ENCODE measurements at places on chromosomes 3 and 15.

DNA sequence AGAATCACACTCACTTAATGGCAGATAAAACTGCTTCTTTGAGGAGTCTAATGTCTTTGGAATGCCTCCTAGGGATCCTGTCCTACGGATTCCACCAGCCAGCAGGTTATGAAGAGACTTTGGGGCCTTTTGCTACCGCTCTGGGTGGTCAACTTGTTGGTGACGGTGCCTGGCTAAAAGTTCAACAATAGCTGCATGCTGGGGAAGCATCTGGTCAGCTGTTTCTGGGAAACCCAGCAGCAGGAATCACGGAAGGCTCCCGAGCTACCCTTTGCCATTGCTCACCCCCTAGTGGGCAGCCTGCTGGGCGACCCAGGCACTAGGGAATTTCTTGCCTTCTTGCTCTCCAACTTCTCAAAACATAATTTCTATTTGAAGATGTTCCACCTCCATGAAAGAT is 263.3 kb downstream of the NEK10 start:
- no peak for DNase-seq

DNA sequence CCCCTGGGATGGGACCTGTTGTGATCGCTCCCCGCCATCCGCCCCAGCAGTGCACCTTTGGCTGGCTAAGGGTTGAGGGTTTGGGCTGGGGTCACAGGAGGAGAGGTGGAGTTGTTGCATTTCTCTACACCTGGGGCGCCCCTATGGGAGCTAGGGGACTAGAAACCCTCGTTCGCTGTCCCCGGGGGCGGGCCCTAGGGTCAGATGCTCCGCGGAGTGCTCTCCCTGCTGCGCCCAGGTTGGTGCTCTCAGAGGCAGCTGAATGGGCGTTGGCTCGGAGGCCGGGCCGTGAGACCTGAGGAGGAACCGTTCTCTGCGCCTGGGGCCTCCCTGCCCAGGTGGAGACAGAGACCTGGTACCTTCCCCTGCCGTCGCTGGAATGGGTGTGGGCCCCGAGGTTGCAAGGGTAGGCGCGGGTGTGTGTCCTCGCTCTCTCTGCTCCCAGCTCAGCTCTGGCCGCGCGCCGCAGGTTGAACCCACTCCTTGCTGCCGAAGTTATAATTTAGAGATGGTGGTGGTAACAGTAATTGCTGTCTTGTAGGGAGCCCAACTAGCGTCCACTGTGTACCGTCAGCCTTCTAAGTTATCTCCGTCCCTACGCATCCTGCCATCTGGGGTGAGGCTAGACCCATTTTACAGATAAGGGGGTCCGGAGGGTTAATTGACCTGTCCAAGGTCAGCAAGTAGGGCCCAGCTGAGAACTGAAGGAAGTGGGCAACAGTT is 965 bp downstream of the FLNB start:
- no peak for DNase-seq

- no peak for DNase-seq
These were observed 26.9 kb downstream of the LOXL1 start for GRCh38 chr15:73952913-73953750.

- no peak for DNase-seq
These were observed 187.9 kb upstream of the LPP start for GRCh38 chr3:187966096-187966495.

DNA sequence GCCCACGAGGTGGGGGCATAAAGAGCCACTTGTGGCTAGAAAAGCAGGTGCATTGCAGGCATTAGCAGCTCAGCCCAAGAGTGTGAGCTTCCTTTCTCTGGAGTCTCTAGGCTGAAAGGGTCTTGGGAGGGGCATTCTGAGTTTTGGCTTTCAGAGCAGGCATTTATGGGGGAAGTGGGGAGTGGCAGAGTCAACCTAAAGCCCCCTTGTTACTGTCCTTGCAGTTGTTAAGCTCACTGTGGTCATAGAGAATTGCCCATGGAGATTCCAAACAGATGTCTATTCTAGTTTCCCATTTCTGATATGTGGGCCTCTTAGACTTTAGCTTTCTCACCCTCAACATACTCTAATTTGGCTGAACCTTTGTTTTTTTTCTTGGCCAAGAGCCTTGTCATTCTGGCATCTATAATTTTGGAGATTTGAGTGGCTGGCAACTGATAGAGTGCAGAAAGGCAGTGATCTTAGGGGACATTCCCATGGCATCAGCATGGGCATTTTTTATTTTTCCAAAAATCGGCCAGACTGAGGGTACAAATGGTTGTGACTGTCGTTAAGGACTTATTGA is 217.9 kb downstream of the THSD4 start:
- DNase-seq, result no peak

- DNase-seq, result no peak
These were observed 5.4 kb downstream of the PFN2 start for GRCh38 chr3:149965278-149965677.

DNA sequence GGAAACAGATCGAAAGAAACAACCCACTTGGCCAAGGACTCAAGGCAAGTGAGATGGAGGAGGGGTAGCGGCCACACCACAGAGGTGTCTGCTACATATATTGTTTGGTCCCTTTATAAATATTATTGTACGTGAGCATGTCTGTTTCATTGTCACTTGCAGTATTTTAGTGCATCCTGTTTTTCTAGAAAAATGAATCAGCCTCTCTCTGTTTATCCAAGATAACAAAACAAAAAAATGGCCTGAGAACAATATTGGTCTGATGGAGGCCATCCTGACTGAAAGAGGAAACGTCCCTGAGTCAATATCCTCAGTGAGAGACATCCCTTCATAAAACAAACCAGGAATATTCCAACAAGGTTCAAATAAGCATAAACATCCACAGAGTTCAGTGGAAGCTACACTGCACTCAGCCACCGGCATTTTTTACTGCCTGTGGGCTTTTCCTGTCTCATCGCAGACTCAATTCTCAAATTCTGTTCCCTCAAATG is 42.0 kb downstream of the WWTR1 start:
- DNase-seq, result no peak

DNA sequence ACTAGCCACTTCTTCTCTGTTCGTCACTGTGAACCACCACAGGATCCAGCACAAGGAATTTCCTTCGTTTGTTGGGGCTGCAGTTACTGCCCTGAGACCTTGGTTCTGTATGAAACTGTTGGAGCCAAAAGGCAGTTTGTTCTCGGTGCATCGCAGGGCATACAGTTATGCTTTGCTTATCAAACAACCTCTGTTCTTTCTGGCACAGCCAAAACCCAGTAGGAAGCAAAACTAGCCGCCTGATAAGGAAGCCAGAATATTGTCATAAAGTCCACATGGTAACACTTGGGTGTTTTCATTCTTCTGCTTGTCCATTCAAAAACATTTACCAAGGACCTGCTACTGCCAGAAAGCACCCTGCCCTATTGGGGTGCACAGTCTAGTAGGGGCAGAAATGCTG is 116.1 kb downstream of the RAB11A start:
- no peak for DNase-seq

- no peak for DNase-seq
These were observed 293.0 kb downstream of the ADAMTS17 start for GRCh38 chr15:100048736-100049135.

GRCh38 chr15:48442011-48442410 is 110.8 kb downstream of the DUT start:
- DNase-seq, result no peak

GRCh38 chr15:73558529-73558928 is 74.7 kb downstream of the NPTN start:
- no peak for DNase-seq

DNA sequence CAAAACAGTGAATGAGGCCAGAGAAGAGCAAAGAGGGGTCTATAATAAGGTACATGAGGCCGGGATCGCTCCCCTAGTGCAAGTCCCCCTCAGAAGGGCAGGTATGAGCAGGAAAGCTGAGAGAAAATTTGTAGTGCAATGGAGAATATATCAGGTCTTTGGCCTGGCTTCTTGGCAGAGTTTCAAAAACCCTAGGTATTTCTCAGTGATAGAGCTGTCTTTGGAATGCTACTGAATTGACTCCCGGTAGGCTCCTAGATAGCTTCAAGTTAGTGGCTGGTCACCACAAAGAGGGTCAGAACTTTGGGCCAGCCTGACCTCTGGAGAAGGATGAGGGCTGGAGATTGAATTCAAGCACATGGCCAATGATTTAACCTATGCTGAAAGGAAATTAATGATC is 30.6 kb upstream of the OXTR start:
- no peak for DNase-seq

DNA sequence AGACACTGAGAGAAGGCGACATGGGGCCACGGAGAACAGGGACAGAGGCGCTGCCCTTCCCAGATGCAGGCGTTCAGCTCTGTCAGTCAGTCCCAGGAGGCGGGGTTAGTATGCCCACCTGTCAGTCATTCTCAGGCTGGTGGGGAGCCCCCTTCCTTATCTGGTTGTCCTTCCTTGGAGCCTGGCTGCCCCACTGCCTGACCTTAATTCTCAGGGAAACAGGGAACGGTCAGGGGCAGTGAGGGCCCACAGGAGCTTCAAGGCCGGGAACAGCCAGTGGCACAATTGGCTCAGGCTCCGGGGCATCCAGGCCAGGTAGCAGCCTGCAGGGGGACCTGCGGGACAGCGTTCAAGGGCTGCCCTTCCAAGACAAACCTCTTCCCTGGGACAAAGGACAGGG is 133.2 kb downstream of the CHSY1 start:
- no peak for DNase-seq

DNA sequence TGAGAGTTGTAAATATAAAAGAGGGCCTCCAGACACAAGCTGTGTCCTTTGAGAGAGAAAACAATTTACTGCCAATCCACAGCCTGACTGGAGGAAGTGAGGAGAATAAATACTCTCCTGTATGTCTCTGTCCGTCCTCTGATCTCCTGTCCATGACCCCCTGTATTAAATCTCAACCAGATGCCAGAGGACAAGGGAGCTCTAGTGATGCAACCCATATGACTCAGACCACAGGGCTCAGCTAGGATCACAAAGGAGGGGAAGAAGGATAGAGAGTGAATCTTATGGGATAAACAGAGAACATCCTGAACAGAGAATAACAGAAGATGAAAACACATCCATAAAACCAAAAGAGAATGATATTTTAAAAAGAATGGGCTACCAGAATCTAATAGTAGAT is 482.6 kb downstream of the PLOD2 start:
- DNase-seq, result no peak

GRCh38 chr15:77067691-77068367 is 3.1 kb downstream of the TSPAN3 start:
- DNase-seq, result no peak

DNA sequence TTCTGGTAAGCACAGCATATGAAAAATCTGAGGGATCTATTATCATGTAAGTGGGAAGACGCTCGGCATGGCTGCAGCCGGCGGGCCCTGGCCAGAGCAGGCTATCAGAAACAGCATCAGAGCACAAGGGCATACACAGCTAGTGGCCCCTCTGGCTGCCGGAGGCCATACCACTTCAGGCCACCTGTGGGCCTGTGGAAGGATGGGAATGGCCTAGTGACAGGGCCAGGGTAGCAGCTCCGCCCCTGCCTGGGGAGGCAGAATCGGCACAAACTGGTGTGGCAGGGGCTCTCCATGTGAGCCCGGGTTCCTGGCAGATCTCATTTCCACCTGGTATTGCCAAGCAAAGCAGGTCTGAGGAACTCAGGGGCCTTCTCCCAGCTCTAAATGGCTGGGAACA is 46.4 kb downstream of the SH3BP5 start:
- no peak for DNase-seq

- DNase-seq, result no peak
These were observed 102.0 kb upstream of the MRPS22 start for GRCh38 chr3:139241783-139242182.

- no peak for DNase-seq
These were observed 5.2 kb upstream of the TRPM1 start for GRCh38 chr15:31106495-31107300.

DNA sequence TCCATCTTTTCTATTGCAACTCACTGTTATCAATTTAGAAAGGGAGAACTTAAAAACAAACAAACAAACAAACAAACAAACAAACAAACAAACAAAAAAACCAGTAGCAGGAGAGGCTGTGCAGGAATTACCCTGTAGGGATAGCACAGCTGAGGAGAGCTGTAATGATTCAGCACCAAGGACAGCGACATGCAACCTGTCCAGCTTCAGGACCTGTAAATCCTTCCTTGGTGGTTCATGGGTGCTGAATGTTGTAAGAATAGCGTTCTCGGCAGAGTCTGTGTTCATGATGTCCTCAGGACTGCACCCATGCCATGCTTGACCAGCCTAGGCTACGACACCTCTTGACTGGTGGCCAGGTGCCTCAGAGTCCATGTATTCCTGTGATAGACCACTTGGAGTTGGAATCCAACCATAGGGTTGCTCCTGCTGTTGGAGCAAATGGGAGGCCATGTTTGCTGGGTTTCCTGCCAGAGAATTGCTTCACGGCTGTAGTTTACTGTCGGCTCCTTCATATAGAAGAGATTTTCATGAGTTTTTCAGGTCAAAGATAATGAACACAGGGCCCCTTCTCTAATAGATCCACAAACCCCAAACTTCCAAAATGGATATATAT is 65.9 kb downstream of the CACNA2D3 start:
- DNase-seq, result peak; percentile 17

DNA sequence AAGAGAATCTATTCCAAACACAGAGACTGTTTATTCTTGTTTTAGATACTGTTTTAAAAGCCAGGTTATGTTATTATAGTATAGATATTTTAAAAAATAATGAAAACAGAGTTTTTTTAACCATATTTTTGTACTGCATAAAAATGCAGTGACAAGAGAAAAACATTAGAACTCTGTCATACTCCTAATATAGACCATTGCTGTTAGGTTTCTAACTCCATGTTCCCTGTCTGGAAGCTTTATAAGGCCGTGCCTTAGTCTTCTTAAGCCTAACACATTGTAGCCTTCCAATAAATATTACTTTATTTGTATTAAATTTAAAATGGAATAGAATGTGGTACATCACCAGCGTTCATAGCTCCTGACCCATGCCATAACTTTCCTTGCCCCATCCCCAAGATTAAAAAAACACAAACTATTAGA is 53.2 kb downstream of the MBNL1 start:
- DNase-seq, result no peak

All from non-pigmented ciliary epithelial cell (primary cell).